Skin of body (tissue), 3 donors: ENCODE measurements at places on chromosomes 1 and 21.

DNA sequence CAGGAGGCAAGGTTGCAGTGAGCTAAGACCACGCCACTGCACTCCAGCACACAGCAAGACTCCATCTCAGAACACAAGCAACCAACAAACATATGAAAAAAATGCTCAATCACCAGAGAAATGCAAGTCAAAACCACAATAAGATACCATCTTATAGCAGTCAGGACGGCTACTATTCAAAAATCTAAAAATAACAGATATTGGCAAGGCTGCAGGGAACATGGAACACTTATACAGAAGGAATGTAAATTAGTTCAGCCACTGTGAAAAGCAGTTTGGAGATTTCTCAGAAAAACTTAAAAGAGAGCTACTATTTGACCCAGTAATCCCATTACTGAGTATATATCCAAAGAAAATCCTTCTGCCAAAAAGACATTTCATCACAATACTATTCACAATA, 27.6 kb upstream of the POGK start:
- DNase-seq, result no peak

DNA sequence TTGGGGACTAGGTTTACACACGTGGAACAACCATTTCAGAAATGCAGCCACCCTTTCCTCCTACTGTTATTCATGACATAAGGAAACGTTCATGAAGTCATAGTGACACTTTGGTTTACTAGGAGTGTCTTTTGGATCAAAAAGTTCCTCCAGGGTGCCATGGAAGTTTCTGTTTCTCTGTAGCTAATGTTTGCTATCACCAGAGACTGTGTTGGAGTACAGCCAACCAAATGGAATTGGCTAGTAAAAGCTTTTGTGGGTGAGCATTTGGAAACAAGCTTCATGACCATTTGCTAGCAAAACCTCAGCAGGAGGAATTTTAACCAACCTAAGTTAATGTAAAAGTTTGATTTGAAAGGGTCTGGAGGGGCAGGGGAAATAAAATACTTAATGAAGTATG, 43.9 kb upstream of the ADGRL2 start:
- DNase-seq, result no peak

DNA sequence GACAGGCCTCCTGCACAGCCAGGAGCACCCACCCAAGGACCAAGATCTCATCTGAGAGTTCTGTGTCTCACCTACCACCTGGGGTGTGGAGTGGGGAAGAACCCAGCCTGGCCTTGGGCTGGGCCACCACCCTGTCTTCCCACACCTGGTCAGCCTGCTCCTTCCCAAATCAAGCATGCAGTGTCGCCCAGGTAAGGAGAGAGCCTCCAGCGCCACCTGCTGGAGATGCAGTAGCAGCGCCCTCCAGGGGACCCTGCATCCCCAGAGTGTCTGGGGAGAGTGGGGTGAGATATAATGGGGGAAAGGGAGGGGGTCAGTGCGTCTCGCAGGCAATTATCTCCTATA, 32.3 kb downstream of the KIAA2013 start:
- DNase-seq, result no peak

GRCh38 chr21:29407571-29407970, 108.8 kb downstream of the BACH1 start:
- no peak for DNase-seq

GRCh38 chr1:1862905-1863547, 27.9 kb downstream of the GNB1 start:
- DNase-seq, result no peak

DNA sequence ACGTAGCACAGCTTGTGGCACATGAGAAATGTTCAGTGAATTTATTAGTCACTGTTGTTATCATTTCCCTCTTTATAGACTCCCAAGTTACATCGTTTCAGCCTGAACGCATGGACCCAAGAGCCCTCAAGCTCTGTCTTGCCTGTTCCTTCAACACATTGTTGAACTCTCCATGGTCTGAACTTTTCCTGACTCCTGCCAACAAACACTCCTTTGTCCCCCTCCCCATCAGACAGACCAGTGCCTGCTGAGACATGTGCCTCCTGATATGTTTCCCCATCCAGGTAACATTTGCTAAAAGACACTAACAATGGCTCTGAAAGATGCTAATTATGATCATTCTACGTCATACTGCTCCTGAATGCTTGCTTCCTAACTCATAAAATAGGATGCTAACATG, 108.7 kb upstream of the NFIA start:
- DNase-seq, result no peak
